Stimulated activated CD8-positive, alpha-beta memory T cell treated with anti-CD3 and anti-CD28 coated beads, Interleukin-15, amount 100 ng/mL, for 24 hours (primary cell): ENCODE measurements at places on chromosomes 7 and 10.

GRCh38 chr7:22358820-22359697 lies 2.1 kb upstream of the RAPGEF5 start:
- no peak for DNase-seq

DNA sequence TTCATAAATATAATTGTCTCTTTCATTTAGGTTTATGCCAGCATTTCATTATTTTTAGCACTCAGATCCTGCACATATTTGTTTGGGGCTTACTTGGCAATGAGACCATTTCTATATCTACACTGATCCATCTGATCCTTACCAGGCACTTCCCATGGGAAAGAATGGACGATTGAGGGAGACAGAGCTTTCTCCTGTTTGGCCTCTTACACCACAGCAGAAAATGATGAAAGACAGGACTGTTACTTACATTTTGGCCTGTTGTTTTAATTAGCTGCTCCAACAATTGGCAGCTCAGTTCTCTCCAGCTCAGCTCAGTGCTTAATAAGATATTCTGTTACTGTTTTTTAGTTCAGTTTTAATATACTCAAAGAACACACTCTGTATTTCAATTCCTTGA lies 77.6 kb upstream of the RSU1 start:
- no peak for DNase-seq

- DNase-seq, result no peak
Observed at GRCh38 chr10:43228783-43229207, 38.1 kb downstream of the RASGEF1A start.

- DNase-seq, result no peak
Observed at GRCh38 chr7:51035716-51036115, 253.0 kb upstream of the GRB10 start.

DNA sequence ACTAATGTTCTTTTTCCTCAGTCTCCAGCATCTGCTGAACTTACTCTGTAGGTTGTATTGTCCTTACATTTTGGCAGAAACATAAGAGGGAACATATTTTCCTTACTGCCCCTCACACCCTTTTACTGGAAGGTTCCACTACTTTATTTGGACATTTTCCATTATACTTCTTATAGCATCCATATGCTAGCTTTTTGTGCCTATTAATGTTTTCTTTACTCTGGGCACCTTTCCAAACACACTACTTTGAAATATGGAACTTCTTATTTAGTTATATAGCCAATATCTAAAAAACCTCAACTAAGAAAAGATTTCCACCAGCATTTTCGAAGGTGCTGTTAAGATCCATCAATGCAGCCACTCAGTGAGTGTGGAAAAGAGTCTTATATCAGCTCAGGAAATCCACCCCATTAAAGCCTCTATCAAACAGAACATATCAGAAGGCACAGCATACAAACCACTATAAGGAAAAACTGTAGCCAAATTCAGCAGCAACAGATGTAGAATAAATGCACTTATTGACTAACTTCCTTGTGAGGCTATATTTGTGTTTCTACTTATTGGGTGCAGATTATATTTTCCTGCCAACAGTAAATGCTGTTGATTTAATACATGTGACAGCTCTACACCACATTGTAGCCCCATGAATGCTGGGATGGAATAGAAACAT lies 272.5 kb upstream of the SEMA3E start:
- no peak for DNase-seq

- no peak for DNase-seq
Observed at GRCh38 chr7:146956853-146957252, 840.3 kb downstream of the CNTNAP2 start.

- DNase-seq, result no peak
Observed at GRCh38 chr10:131915990-131916766, 15.4 kb downstream of the PPP2R2D start.

GRCh38 chr10:35565602-35566081 lies 39.5 kb upstream of the GJD4 start:
- no peak for DNase-seq

DNA sequence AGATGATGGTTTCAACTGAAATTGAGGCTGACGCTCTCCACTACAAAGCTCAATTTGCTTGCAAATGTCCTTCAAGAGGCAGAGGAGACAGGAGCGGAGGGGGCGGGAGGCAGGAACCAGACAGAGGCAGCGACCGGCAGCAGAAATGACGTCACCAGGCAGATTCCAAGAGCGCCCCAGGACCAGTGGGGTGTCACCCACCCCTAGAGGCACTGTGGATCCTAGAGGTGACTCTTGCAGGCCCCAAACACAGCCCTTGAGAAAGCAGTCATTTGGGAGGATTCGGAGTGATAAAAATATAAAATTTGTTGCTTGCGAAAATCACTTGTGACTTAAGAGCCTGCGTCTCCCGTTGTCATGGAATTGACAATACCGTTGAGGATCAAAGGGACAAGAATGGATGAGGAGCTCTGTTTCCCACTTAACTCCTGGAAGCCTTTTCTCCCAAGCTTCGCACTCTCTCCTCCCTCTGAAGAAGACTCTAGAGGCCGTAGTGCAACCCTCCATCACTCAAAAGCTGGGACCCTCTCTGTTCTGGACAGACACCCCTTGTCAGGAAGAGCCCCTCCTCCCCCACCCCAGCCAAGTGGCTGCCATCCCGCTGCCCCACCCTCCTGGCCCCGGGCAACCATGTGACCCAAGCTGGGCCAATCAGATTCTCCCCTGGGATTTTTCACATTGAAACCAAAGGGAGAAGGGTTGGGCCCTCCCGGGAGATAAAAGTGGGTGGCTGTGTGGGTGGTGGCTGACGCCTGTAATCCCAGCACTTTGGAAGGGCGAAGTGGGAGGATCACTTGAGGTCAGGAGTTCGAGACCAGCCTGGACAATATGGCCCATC lies 16.3 kb upstream of the SLC29A4 start:
- no peak for DNase-seq

DNA sequence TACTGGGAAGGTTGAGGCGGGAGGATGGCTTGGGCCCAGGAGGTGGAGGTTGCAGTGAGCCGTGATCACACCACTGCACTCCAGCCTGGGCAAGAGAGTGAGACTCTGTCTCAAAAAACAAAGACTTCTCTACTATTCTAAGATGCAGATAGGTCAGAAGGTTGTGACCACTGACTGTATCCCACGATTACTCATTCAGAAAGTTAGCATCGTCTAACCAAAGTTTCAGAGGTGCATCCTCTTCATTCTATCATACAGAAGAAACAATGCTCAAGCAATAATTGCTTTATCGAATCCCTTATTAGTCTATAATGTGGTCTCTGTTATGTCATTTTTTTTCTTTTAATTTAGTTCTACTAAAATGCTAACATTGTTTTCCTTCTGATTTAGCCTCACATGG lies 348.7 kb upstream of the LRGUK start:
- no peak for DNase-seq

DNA sequence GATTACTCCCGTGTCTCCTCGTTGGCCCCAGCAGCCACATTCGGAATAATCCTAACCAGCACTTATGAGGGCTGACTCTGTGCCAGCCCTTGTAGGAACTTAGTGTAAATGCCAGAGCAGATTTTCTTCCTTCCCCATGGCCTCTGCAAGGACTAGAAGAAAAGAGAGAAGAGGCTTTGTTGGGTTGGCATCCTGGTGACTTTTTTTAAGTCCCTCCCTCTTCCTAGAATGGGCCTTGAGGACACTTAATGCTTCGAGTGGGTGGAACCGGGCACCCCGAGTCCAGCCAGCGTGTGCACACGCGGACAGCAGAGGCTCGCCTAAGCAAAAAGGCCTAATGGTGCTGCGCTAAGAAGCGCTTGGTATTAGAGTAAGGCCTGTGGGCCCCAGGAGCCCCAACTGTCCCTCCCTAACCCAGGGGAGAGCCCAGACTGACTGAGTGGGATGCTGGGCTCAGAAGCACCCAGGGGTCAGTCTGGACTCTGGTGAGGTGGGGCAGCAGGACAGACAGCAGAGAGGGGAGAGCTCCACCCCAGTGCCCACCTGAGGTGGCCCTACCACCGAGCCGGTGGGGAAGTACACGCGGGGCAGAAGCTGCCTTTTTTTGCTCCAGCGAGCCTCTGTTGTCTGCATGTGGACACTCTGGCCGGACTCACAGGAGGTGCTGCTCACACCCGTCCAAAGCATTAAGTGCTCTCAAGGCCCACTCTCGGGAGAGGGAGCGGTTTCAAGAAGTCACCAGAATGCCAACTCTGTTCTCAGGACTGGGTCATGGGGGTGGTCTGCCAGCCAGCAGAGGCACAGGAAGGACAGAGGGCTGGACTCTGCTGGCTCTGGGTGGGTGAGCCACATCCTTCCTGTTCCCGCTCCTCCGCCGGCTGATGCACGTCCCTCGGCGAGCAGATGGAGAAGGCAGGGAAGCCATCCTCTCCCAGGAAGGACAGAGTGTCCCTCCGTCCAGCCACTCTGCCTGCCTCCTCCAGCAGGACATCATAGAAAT lies 12.5 kb downstream of the ITPRIP start:
- DNase-seq, result no peak

DNA sequence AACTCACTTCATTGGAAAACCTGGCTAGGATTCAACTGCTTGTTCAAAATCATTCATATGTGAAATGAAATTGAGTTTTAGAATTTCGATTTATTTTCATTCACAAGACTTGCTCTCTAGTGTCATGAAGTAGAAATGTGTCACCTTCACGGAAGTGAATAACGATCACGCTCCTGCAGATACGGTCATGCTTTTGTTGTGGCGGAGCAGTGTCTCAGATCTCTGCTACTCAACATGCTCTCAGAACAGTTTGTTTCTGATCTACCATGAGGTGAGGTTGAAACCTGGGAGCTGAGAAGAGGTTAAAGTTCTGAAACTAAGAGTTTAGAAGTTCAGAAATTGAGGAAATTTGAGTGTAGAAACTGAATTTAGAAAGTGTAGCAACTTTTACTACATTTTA lies 13.8 kb upstream of the PITRM1 start:
- DNase-seq, result no peak

- no peak for DNase-seq
Observed at GRCh38 chr7:116955340-116955739, 2.0 kb downstream of the ST7 start.

- DNase-seq, result no peak
Observed at GRCh38 chr7:117741962-117742361, 131.3 kb downstream of the CTTNBP2 start.

DNA sequence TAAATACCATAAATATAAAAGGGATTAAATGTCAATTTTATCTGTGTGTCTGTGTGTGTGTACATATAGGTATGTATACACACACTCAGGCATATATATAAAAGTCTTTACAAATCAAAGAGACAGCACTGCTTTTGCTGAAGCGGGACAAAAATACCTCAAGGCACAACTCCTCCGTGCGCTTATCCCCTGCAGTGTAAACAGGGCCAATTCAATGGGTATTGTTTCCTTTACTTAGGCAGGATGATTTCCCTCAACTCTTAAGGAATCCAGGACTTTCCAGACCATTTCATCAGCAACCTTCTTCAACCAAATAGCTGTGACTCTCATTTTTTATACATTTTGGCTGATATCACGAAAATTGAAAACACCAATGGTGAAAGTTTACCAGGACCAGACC lies 227.7 kb downstream of the CRPPA start:
- no peak for DNase-seq

- DNase-seq, result no peak
Observed at GRCh38 chr7:66913118-66914037, 7.6 kb upstream of the TMEM248 start.

GRCh38 chr10:88642963-88643362 lies 21.3 kb upstream of the LIPF start:
- DNase-seq, result no peak

DNA sequence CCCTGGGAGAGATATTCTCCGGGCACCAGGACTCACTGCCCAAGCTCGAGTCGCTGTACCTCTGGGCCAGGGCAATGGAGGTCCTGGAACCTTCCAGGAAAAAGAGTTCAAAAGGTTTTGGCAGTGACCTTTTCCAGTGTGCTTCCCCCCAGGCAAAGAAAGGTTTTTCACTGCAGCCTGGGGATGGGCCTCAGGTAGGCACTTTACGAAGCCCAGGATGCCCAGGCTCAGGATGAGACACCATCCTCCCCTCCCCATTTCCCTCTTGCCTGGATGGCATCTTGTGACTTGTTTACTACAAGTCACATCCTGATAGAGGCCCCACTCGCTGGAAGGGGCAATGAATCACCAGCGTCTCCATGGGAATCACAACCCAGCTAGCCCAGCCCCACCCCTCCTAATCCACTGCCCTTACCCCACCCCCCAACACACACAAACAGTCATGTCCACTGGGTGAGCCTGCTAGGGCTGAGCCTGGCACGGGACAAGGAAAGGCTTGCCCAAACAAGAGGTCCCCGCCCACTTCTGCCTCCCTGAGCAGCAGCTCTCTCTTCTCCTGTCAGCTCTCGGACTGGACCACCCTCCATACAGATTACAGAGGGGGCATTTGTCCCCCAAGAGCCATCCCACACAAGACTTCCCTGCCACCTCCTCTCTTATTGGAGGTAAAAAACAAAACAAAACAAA lies 93.8 kb upstream of the SMNDC1 start:
- DNase-seq, result no peak

DNA sequence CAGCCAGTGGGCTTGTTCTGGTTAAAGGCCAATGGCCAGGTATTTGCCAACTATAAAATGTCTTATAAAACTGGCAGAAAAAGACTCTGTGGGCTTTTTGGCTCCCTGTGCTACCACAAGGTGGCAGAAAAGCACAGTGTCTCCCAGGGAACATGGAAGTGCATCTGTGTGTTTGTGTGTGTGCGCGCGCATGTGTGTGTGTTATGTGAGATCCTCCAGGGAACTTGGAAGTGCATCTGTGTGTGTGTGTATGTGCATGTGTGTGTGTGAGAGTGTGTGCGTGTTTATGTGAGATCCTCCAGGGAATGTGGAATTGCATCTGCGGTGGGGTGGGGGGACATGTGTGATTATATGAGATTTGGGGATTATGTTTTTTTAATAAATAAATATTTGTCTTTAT lies 30.2 kb upstream of the ABI1 start:
- DNase-seq, result no peak

- no peak for DNase-seq
Observed at GRCh38 chr7:142690554-142691182, 58.6 kb upstream of the PRSS1 start.

DNA sequence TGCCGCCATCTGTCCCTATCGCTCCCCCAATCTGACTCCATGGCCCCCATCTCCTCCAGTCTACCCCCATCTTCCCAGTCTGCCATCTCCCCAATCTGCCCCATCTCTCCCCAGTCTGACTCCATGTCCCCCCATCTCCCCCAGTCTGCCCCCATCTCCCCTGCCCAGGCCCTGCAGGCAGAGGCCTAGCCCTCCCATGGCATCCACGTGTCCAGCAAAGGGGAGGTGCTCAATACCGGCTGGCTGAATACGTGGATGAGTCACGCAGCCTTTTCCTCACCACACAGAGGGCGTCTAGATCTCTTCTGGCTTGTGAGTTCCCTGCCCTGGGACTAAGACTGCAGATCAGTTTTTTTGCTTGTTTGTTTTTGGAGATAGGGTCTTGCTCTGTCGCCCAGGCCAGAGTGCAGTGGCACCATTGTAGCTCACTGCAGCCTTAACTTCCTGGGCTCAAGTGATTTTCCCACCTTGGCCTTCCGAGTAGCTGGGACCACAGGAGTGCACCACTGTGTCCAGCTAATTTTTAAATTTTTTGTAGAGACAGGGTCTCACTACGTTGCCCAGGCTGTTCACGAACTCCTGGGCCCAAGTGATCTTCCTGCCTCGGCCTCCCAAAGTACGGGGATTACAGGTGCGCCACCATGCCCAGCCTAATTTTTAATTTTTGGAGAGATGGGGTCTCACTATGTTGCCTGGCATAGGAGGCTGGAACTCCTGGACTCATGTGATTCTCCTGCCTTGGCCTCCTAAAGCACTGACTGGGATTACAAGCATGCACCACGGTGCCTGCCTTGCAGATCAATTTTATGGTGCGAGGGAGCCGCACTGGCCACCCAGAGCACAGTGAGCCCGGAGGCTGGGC lies 15.3 kb upstream of the GPR146 start:
- no peak for DNase-seq

- no peak for DNase-seq
Observed at GRCh38 chr7:71193099-71193810, 61.3 kb downstream of the GALNT17 start.
